DMS79 (cell line): ENCODE measurements at places on chromosomes 7 and 10.

GRCh38 chr10:31926160-31926559 is 2.5 kb downstream of the ARHGAP12 start:
- DNase-seq: no peak

DNA sequence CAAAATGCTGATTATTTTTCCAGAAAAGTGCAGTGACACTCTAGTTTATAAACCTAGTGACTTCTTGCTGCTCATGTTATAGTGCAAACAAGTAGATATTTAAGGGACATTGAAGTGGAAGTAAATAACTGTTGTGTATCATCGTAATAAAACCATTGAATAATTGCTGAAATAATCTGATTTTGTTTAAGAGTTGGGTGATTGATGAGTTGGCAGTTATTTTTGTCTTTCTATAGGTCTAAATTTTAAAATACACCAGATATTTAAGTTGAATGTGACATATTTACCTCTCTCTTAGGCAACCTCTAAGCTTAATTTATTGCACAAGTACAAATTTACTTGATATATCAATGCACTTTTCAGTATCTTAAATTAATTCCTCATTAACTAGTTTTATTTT is 192.9 kb downstream of the TSPAN12 start:
- no peak for DNase-seq

DNA sequence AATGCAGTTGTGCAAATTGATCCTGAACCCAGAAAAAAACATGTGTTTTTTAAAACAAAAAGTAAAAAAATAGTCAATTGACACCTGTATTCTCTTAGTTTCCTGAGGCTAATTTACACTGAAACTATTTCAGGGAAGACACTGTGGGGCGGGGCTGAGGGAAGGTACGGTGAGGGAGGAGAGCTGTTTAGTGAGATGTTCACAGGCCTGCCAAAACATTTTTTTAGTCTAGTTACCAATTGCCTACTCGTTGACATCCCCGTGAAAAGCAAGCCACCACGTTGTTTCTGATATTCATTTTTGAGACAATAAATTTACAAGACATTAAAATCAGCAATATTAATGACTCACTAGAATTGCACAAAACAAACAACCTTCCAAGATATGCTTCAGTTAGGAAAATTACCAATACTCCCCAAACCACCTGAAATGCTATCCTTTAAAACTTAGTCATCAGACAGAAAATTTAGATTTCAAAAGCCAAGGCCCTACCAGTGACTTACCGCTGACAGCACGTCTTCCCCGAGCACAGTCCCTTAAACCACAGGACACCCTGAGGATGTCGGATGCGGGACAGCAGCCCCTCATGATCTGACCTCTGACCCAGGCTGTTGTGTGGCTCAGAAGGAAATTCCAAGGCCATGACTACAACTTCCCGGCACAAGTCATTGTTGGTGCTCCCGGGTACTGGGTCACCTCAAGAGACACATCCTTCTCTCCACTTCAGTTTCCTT is 279.2 kb downstream of the PRPF18 start:
- no peak for DNase-seq

DNA sequence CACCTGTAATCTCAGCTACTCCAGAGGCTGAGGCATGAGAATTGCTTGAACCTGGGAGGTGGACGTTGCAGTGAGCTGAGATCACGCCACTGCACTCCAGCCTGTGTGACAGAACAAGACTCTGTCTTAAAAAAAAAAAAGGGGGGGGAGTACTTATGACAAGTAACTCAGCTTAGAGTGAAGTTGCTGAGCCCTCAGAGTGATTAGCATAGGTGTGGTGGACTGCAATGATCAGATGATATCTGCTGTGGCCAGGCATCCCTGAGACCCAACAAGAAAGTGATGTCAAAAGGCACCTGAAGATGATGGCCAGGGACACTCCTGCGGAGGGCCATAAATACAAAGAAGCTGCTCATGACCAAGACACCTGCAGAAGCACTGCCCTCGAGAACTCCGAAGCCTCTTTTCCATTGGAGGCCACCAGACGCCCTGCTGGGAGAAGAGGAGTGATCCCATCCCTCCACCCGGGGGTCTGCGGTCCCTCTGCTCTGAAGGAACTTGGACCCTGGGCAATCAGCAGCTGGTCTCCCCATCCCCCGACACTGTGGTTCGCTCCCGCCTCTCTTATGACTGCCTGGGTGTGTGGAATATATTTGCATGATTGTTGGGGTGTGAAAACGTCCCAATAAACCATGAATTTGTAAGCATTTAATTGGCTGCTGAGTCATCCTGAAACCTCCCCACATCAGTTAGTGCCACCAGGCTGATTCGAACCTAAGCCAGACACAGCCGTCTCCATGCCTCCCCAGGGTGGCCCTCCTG is 46.0 kb downstream of the RASGEF1A start:
- no peak for DNase-seq

DNA sequence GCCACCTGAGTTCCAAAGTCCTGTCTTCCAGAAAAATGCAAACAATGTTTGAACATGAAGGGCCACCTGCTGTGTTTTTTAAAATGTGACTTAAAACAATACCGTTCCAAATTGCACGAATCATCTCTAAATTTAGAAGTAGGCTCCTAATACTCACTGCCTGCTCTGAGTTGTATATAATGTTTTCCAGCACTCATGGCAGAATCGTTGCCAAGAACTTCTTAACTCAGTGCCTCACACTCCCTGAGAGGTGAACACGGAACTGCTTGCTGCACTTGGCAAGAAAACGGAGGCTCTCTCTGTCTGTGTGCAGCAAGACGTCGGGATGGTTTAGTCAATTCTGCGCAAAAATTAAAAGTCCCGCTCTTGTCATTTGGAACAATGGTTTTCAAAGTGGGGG is 757.3 kb upstream of the AUTS2 start:
- DNase-seq: no peak

DNA sequence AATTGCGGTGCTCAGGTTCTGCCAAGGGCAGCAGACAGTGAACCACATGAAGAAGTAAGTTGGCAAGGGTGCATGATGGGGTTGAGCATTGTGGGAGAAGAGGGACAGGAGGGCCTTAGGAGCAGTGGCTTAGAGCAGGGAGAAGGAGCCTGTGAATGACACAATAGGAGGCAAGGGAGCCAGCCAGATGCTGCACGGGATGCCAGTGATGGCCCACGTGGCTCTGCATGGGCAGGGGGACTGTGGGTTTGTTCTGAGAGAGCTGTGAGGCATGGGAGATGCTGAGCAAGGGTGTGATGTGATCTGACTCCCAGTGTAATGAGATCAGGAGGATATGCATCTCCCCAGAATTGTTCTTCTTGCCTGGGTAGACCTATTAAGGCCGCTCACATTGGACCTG is 60.9 kb downstream of the C10orf90 start:
- no peak for DNase-seq

- DNase-seq: no peak
Measured at GRCh38 chr7:25456467-25457171, 228.3 kb upstream of the NPVF start.

GRCh38 chr10:580778-581177 is 108.7 kb downstream of the DIP2C start:
- DNase-seq: no peak

GRCh38 chr7:70494225-70495032 is 637.5 kb upstream of the GALNT17 start:
- no peak for DNase-seq

DNA sequence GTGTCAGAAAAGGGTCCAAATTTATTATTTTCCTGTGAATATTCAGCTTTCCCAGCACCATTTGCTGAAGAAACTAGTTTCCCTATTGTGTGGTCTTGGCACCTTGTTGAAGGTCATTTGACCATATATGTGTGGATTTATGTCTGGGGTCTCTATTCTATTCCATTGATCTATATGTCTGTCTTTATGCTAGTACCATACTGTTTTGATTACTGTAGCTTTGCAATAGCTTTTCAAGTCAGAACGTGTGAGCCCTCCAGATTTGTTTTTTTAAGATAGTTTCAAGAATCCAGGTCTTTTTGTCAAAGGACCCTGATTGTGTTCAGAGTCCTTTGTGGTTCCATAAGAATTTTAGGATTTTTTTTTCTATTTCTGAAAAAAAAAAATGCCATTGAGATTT is 79.0 kb upstream of the WAC start:
- DNase-seq: no peak

GRCh38 chr10:42962110-42962901 is 114.6 kb upstream of the RET start:
- no peak for DNase-seq

DNA sequence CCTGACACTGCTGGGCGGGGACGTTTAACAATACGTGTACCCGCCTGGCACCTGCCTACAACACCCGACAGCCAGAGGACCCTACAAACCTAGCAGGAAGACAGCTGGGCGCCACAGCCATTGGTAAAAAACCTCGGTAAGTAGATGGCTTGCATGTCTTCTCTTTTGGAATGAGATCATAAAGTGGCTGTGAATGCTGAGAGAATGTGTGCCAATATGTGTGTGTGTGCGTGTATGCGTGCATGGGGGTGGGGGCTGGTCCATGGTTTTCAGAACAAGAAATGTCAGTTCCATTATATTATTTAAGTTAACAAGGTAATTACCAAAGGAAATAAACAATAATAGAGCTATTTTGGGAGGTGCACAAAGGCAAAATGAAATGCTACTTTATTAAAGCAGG is 39.2 kb downstream of the PAPOLB start:
- no peak for DNase-seq

DNA sequence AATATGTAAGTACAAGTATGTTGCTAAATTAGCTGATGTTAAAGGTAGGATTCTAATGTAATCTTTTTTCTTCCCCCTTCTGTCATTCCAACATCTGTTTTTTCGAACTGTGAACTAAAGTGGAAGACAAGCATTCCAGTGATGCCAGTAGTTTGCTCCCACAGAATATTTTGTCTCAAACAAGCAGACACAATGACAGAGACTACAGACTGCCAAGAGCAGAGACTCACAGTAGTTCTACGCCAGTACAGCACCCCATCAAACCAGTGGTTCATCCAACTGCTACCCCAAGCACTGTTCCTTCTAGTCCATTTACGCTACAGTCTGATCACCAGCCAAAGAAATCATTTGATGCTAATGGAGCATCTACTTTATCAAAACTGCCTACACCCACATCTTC is 62.7 kb downstream of the WAC start:
- no peak for DNase-seq

DNA sequence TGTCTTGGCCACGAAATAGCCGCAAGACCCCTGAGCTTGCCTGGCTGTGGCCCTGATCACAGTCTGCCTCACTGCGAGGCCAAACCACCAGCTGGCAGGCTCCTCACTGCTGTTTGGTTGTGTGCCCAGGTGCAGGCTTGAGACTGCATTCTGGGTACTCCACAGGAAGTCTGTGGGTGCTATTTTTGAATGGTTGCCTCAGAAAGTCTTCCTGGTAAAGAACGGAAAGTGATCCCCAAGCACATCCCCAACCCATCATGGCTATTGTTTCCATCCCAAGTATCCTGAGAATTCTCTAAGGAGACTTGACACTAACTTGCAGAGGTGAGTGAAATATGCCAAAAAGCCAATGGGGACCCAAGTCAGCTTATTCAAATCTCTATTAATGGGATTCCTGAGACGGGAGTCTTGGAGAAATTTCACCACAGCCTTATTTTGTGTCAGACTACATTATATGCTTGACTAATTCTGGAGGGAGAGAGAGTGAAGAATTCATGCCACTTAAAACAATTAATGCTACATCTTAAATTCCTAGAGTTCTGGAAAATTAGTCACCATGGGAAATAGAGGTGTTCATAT is 170.9 kb downstream of the RAMP3 start:
- no peak for DNase-seq

DNA sequence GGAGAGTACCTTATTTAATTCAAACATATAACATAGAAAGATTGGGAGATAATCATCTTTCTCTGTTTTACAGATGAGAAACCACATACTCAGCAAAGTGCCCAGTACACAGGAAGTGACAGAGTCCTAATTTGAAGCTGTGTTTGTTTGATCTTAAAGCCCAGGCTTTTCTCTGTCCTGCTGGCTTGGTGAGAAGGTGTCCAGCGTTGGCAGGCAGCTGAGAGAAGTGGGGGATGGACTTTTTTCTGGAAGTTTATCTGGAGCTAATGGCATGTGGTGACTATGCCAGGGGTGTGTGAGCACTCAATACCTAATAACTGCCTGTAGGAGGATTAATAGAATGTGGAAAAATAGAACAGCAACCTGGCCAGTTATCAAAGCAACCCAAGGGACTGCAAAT is 60.8 kb downstream of the NPSR1 start:
- no peak for DNase-seq

DNA sequence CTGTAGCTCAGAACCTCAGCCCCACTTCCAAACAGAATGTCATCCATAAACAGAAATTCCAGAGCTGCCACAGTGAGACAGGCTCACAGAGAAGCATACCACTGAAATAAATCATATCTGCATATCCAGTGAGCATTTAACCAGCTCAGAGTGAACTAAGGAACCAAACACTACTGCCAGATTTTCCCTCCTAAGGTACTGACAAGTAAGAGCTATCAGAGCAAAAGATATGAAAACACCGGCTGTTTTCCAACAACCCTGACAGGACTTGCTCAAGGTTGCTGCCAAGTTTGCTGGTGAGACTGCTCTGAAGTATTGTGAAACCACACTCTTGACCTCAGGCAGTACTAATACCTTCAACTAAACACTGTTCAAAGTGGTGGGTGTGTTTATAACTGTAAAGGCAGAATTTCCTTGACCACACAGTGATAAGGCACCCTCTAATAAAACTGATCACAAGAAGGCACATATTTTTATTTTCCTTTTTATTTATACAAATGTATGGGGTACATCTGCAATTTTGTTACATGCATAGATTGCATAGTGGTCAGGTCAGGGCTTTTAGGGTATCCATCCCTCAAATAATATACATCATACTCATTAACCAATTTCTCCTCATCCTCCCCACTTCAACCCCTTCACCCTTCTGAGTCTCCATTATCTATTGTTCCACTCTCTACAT is 18.3 kb downstream of the SGMS1 start:
- DNase-seq: peak; percentile 70

DNA sequence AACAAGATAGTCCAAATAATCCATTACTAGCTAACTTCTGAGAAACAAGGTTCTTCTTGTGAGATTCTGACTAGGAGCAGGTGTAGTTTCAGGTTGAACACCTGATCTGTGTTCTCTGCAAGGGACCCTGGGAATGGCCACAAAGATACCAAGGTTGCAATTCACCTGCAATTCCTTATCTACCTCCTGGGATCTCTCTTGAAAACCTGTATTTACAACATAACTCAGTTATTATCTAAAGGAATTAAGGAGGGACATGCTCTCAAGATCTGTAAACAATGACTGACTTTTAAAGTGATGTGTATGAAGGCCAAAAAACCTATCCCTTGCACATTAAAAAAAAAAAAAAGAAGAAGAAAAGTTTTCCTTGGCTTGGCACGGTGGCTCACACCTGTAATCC is 54.8 kb downstream of the ABLIM1 start:
- DNase-seq: no peak

DNA sequence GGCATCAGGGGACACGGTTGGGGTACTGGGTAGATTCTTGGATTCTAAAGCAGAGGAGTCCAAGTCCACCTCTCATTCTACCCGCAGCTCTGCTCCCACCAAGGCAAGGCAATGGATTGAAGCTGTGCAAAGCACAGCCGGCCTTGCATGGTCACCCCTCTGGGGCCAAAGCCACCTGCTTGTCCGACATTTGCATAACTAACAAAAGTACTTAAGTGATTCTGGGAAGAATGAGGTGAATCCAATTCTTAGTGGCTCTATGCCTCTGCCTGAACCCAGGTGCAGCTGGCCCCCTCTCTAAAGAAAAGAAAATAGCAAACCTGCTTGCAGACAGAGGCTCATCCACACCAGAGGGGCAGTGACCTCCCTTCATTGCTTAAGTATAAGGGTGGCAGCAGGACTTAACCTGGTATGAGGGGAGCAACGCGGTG is 10.7 kb upstream of the COBL start:
- no peak for DNase-seq

GRCh38 chr7:112371701-112372100 is 78.6 kb upstream of the IFRD1 start:
- DNase-seq: no peak
